ENCODE measurements at places on chromosomes 16 and 17.

- DNase-seq: no peak
Observed at GRCh38 chr17:992933-993332, 4.0 kb upstream of the TIMM22 start.

DNA sequence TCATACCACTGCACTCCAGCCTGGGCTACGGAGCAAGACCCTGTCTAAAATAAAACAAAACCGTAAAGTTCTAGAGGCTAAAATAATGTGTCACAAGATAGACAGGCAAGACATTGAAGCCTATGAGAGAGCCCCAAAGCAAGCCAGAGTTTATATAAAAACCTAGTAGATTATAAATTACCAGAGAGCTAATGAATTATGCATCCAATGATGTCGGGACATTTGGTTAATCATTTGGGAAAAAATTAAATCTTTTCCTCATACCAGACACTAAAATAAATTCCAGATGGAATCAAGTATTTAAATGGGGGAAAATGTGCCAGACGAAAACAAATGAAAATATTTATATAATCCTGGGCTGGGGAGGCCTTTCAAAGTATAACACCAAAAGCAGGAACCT lies 24.2 kb downstream of the CCDC40 start:
- DNase-seq: no peak

DNA sequence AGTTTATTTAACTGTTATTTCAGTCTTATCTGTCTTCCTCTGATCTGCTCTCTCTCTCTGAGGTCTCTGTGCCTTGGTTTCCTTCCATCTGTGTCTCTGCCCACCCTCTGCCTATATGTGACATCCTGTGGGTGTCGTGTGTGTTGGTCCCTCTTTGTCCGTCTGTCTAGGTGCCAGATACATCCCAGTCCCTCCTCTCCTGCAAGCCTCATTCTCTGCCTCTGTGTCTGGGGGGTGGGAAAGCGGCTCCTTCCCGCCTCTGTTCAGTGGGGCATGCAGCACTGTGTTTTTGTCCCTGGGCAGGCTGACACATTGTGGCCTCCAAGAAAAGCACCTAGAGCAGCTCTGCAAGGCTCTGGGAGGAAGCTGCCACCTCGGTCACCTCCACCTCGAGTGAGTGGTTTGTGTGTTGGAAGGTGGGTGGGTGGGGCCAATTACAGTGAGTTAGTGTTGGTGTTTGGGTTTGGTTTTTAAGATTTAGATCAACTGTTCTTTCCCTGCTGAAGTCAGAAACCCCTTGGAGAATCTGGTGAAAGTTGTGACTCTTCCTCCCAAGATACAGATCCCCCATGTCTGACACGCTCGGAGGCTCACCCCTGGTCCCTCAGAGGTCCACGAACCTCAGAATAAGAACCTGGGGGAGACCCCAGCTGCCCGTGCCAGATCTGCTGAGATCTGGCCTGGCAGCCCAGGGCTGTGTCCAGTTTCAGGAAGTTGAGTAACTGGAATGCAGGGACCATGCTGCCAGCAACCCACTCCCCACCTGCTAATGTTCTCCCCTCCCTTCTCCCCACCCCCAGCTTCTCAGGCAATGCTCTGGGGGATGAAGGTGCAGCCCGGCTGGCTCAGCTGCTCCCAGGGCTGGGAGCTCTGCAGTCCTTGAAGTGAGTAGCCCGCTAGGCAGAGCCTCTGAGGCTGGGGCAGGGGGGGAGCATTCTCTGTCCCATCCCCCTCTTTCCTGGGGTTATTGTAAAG lies 50.9 kb upstream of the CPNE2 start:
- DNase-seq: no peak

DNA sequence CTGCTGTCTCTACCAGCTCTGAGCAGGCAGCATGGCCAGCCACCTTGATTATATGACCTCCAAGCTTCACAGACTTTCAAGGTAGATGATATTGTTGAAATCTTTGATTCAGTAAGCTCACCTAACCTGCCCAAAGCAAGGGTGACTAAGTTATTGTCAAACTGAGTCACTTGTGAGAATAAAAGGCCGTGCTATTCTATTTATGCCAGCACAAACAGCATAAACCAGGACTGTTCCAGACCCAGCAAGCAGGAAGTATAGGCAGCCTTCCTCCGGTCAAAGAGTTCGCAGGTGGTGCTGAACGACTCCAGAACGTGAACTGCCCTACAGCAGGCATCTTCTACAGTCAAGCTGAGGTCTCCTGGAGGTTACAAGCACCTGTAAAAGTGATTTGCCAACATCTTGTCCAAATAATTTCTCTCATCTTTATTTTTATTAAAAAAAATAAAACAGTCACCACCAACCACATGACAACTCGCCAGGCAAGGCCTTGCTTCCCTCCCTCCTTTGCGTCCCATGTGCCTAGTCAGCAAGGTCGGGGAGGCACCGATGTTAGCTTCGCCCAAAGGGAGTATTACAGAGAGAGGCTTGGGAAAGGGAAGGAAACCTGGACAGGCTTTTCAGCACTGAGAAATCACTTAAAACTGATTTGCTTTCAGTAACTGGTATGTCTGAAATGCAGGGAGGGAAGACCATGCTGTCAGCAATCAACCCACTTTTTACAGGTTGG lies 10.8 kb downstream of the ARL2BP start:
- DNase-seq: no peak

GRCh38 chr17:32206861-32207260 lies 58.8 kb upstream of the RHBDL3 start:
- no peak for DNase-seq

DNA sequence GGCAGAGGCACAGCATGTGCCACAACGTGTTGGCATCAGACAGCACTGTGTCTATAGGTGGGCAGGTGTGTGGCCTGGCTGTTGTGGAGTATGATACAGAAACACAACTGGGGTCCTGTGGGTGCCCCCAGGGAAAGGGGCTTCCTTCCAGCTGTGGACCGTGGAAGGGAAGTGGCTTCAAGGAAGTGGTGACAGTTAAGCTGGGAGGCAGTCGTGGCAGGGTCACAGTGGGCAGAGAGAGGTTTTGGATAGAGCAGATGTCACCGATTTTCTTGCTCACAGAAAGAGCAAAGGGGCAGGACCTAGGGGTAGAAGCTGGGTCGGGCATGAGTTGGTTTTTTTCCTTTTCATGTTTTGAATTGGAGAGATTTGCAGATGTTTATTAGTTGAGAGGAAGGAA lies 11.2 kb upstream of the ORAI3 start:
- DNase-seq: no peak

GRCh38 chr16:71376465-71377157 lies 18.1 kb downstream of the CALB2 start:
- no peak for DNase-seq

DNA sequence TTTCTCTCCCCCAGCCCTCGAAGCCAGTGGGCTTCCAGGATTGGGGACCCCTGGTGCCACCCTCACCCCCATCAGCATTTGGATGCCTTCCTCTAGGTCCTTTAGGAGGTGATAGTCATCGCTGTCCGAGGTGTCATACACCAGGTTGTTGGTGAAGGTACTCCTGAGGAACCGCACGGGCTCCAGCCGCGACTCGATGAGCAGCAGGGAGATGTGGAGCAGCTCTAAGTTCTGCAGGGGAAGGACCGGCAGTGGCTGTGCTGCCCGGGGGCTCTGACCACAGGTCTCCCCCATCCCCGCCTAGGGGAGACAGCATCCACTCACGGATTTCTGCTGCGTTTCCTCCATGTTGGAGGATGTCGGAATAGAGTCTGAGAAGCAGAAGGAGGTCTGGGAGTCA lies 962 bp downstream of the CSHL1 start:
- DNase-seq: no peak

All from COR-L47 (cell line).